ENCODE measurements at places on chromosomes 11 and 22.

GRCh38 chr22:39428597-39429071 is 28.2 kb upstream of the MGAT3 start:
- DNase-seq = no peak

GRCh38 chr11:125464270-125464662 is 31.8 kb downstream of the FEZ1 start:
- DNase-seq = no peak

- no peak for DNase-seq
These were observed 49.2 kb downstream of the LIF start for GRCh38 chr22:30197389-30197788.

DNA sequence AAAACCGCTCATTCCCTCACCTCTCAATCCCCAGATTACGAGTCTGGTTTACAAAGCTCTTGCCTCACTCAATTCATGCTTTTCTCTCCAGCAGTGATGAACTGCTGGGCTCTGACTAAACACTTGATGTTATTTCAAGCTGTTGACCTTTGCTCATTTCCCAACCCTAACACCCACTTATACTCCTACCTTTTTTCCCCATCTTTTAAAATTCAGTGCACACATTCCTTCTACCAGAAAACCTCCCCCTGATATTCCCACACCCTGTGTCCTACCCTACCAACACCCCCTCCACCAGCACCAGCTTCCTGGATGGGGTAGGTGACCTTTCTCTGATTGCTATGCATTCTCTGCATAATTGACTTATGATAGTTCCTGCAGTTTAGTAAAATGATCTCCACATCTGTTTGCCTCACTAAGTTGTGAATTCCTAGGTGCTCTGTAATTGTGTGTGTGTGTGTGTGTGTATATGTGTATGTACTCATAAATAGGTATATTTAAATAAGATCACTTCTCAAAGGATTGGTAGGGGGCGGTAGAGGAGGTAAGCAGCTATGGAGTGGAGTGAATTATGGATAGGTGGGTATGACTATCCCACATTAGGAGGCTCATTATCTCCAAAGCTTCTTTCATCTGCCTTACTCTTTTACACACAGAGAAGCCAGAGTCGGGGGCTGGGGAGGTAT is 842 bp downstream of the HEPACAM start:
- no peak for DNase-seq

DNA sequence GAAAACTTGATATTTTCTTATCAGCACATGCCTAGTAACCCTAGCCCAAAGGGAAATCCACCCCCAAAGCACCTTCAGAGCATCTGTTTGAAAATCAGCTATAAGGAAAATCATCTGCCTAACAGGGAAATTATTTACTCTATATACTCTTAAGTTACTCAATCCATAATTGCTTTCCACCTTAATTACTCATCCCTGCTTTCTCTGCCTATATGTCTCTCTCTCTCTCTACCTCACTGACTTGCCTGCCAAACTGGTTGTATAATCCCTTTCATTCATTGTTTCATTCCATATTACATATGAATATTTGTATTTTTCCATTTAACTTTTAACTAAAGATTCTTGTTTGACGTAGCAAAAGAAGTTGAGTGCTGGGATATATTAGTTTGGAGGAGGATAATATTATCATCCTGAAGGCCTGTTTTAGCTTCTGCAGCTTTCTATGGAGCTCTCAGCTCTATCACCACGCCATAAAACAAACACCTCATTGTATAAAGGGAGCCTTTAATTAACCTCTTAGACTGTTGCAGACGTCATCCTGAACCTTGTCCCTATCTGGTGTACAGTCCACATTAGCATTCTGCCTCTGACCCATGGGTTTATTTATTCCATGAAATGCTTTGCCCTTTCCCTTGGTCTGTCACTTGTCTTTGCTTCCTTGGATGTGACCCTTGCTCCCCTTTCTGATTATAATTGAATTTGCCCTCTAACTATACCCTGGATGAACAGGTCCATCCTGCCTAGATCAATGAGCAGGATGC is 98.9 kb downstream of the INSC start:
- no peak for DNase-seq

GRCh38 chr22:44786610-44787009 is 34.2 kb downstream of the ARHGAP8 start:
- no peak for DNase-seq

Data from NCI-H1417 treated with DMSO at 0.1 percent for 48 hours (cell line).